ENCODE measurements at places on chromosomes 1 and 21.

- DNase-seq = no peak
Observed at GRCh38 chr1:209302779-209303568, 280.5 kb upstream of the CAMK1G start.

- DNase-seq = no peak
Observed at GRCh38 chr1:198598796-198599321, 40.0 kb upstream of the PTPRC start.

GRCh38 chr1:5746611-5747425 is 245.4 kb downstream of the NPHP4 start:
- DNase-seq = no peak

- no peak for DNase-seq
Observed at GRCh38 chr1:29878501-29878900, 642.2 kb downstream of the PTPRU start.

DNA sequence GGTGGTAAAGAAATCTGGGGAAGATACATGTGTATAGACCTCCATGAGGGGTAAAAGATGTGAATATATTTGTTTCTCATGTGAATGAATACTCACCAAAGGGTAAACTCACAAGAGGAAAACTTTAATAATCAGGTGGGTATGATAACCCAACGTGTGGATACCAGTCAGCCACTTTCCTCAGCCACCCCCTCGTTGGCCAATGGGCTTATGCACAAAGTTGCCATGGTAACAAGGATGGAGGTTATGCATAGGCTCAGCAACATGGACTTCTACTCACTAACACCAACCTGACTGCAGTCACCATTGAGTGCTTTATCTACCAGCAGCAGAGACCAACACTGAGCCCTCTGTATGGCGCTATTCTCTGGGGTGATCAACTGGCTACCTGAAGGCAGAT is 424.4 kb downstream of the DUSP10 start:
- DNase-seq = no peak

GRCh38 chr1:107213225-107213624 is 72.4 kb downstream of the NTNG1 start:
- no peak for DNase-seq

DNA sequence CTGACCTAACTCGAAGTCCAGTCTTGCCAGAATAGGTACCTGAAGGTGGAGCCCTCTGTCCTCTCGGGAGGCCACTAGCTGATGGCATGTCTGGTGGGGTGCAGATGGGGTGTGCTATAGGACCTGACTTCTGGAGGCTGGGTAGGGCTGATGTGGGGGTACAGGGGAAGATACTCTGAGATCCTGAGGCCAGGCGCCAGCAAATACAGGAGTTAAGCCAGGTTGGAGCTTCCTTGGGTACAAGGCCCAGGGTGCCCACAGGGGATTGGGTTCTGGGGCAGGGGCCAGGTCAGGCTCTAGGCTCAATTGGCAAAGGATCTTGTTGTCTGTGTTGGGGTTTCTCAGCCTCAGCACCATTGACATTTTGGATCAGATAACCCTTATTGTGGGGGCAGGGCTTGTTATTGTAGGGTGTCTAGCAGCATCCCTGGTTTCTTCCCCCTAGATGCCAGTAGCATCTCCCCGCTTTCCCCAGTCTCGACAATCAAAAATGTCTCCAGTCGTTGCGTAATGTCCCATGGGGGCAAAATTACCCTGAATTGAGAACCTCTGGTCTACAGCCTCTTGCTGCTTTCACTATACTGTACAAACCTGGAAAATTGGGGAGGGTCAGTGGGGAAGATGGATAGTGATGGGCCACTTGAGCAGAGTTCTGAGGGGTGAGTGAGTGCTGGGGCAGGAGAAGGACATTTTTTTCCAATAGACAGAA is 9.2 kb downstream of the PTPRF start:
- no peak for DNase-seq

GRCh38 chr1:73593364-73593763 is 604.6 kb downstream of the LRRIQ3 start:
- DNase-seq = no peak

GRCh38 chr1:226892524-226892875 is 22.1 kb downstream of the PSEN2 start:
- no peak for DNase-seq

GRCh38 chr1:115669886-115670285 is 28.1 kb downstream of the VANGL1 start:
- no peak for DNase-seq

DNA sequence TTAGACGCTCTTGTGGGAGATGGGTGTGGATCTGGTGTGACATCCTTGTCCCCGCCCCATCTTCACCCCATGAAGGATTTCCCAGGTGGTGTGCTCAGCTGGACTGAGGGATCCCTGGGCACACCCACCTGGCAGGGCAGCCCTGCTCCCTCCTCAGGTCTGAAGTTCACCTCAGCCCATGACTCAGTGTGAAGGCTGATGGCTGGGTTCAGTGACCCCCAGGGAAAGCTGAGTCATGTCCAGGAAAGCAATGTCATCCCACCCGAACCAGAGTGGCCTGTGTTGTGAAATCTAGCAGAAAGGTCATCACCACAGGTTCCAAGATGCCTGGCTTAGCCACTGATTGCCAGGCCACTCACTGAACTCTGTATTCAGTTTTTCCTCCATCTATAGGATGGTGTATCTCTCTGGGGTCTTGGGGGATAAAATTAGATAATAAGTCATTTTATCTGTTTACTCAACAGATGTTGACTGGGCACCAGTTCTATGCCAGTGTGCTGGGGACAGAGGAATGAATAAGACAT is 97.7 kb upstream of the JUN start:
- no peak for DNase-seq

DNA sequence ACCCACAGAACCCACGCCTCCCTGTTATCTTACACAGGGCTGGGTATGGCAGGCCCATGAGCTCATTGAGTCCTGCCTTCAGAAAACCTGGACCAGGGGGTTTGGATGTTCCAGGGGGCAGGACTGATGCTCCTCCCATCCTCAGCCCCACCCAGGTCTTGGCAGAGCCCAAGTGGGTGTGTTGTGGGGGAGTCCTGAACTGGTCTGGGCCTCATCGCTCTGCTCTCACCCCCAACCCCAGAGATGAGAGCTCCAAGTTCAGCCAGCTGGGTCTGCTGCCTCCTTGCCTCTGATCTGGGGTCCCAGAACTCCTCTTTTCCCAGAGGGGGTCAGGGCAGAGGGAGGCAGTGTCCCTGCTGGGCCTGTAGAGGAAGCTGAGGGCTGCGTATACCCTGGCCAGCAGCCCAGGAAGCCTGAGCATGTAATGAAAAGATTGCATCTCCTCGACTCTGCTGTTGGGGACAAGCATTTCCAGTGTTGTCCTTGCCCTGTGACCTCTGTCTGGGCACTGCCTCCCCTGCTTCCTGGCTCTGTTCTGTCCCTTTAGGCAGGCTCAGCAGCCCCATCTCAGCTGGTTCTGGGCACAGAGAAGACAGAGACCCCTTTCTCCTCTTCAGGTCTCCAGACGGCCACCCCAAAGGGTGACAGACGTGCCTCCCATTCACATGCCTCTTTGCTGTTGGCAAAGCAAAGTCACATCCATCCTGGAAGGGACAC is 54.7 kb upstream of the EPS8L3 start:
- no peak for DNase-seq

DNA sequence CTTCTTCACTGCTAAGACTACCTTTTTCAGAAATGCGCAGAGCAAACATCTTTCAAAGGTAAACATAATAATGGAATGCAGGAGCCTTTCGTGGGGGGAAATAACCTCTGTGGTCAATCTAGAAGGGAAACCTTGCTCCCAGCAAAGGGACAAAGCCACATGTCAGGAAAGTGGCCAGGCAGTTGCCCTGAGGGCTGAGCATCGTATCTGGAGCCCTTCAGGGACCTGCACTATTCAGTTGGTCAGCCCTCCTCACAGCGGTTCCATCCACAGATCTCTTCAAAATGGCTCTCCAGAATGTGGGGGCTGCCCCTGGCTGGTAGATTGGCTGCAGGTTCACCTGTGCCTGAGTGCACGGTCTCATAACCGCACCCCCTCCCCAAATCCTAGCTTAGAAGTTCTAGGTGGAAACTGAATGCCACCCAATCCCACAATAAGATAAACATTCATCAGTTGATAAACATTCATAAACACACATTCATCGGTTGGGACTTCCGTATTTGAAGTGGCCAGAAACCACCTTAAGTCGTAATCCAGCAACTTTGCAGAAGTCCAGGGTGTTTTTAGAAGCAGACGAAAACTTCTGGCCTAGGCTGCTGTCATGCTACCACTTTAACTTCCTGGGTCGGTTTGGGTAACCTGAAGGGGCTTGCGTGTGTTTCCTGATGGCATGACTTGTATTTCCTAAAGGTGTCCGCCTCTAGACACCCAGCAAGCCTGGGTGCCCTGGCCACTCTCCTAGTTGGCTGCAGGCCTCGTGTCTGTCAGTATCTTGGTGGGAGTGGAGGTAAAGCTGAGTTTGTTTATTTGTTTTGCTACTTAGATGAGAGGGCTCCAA is 50.5 kb downstream of the RASSF5 start:
- no peak for DNase-seq

DNA sequence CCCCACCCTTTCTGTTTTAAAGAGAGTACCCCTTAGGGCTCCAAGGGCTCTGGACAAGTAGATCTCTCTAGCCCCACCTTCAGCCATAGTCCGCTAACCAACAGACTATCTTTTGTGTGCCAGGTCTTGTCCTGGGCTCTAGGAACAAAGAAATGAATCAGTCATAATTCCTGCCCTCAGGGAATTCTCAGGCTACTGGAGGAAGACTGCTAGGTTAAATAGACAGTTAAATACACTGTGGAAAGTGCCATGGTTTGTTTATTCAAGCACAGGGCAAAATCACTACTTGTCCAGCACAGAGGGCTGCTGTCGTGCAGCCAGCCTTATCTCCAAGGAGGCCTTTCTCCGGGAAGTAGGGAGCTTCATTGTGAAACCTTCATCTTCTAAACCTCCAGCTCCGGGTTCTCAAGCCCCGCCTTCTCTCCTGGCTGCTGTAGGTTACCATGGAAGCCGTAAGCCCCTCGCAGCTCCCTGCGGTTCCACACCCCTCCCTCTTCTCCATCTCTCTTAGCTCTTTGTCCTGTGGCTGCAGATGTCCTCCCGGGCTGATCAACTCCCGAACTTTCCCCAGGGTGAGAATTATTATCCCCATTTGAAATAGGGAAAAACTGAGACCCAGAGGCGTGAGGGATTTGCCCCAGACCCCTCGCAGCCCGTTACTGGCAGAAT is 29.8 kb downstream of the SHISAL2A start:
- no peak for DNase-seq

DNA sequence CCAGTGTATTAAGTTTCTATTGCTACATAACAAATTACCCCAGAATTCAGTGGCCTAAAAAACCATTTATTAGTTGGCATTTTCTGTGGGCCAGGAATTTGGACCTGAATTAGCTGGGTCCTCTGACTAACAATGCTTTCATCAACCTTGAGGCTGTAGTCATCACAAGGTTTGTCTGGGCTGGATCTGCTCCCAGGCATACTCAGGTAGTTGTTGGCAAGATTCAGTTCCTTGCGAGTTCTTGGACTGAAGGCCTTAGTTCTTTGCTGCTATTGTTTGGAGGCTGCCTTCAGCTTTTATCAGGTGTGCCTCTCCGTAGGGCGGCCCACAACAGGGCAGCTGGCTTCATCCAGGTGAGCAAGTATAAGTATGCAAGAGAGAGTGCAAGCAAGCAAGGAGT is 31.4 kb upstream of the DEPDC1 start:
- no peak for DNase-seq

GRCh38 chr1:214793708-214794107 is 190.7 kb downstream of the CENPF start:
- DNase-seq = no peak

DNA sequence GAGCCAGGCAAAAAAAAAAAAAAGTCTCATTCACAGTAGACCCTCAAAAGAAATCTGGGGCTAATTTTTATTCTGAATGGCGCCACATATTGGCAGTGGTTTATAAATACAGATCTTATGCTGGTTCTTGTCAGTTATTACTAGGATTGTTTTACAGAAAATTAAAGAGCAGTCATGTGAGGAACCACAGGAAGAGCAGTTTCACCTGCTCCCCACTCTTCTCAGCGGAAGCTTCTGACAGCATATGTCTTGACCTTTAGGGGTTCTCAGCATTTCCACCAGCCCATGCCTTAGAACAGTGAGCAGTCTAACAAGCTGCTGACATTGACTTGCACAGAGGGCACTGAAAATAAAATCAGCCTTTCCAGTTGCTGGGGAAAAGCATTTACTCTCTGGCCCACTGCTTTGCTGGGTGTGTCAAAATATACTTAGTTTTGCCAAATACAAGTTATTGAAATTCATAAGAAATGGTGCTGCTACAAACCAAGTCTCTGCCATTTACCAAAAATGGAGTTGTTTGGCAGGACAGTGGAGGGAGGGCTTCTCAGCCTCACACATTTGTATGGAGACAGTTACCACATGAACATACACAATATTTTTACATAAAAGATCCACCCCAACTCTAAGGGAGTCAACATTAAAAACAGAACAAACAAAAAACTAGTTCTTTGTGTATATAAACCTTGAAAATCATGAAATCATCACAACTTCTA is 144.2 kb downstream of the SYT2 start:
- no peak for DNase-seq

DNA sequence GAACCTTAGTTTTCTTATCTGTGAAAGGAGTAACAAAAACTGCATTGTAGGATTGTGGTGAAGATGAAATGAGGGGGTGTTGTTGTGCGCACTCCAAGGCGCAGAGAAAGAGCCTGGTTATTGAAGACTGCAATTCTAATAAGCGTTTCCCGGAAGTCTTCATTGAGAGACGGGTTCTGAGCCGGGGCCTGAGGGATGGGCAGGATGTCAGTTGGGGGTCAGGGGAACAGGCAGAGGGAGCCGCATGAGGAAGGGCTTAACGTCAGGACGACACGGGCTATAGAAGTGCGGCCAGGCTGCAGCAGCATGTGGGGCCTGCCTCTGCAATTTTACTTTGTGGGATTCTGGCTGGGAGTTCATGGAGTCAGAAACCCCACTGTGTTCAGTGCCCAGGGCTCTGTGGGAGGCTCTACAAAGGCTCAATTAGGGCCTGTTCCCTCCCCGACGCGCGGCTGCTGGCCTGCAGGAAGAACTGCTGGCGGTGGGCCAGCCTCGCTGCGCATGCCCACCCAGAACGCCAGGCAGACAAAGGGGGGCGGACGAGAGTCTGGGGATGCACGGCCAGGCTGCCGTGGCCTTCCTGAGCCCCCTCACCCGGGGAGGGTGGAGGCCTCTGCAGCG is 20.7 kb downstream of the TRIM62 start:
- DNase-seq = no peak

DNA sequence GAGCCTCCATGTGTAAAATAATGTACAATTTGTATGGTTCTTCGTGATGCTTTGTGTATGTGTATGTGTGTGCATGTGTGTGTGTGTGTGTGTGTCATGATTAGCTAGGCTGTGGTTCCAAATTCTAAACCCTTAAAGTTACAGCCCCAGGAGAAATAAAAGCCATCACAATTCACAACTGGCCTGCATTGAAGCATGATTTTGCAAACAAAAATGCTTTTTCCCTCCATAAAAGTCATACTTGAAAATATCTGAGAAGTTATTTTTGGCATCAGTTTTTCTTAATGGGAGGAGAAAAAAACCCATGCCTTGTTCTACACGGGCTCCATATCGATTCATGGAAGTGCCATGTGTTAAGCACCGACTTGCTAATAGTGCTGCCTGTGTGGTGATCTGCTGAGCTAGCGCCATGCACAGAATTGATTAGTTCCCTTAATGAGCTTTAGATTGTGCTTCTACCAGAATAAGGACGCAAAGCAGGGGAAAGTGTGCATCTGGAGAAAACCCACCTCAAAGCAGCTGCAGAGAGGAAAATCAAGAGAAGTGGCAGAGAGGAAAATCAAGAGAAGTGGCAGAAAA is 207.3 kb downstream of the DSCAM start:
- no peak for DNase-seq

Measured in stimulated activated CD8-positive, alpha-beta memory T cell treated with anti-CD3 and anti-CD28 coated beads, Interleukin-15, amount 100 ng/mL, for 24 hours (primary cell).